ENCODE measurements at places on chromosomes 1 and 21.
A peak's percentile ranks its signal among the peaks of the same experiment; 100 is the strongest.

GRCh38 chr1:20028125-20028524 is 41.9 kb upstream of the PLA2G5 start:
- DNase-seq: peak; percentile 72

GRCh38 chr1:12658531-12659453 is 14.9 kb downstream of the AADACL4 start:
- DNase-seq: peak; percentile 70

GRCh38 chr1:155127967-155128754 is 485 bp downstream of the EFNA1 start:
- DNase-seq: no peak

DNA sequence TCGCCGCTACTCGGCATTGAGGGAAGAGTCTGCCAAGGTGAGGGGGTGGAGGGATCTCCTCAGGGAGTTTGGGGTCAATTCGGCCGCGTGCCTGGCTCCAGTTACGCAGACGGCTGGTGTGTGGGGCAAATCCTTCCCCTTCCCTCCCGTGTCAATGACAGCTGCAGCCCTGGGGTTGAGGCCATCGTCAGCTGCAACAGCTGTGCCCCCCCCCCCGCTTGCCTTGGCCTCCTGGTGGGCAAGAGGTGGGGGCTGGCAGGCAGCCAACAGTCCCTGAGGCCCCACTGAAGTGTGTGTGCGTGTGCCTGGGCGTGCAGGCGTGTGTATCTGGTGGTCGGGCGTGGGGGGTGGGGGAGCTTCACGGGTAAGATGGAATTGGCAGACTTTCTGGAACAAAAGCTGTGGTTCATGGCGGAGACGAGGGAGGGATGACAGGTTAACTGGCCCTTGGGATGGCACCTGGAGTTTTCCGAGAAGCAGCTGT is 25.6 kb downstream of the PPFIA4 start:
- DNase-seq: no peak
